ENCODE measurements at places on chromosomes 3 and 15.
A peak's percentile ranks its signal among the peaks of the same experiment; 100 is the strongest.

GRCh38 chr15:91589360-91589759 lies 264.1 kb upstream of the SLCO3A1 start:
- DNase-seq, result no peak

- no peak for DNase-seq
These were observed 39.9 kb upstream of the SKOR1 start for GRCh38 chr15:67785431-67785830.

DNA sequence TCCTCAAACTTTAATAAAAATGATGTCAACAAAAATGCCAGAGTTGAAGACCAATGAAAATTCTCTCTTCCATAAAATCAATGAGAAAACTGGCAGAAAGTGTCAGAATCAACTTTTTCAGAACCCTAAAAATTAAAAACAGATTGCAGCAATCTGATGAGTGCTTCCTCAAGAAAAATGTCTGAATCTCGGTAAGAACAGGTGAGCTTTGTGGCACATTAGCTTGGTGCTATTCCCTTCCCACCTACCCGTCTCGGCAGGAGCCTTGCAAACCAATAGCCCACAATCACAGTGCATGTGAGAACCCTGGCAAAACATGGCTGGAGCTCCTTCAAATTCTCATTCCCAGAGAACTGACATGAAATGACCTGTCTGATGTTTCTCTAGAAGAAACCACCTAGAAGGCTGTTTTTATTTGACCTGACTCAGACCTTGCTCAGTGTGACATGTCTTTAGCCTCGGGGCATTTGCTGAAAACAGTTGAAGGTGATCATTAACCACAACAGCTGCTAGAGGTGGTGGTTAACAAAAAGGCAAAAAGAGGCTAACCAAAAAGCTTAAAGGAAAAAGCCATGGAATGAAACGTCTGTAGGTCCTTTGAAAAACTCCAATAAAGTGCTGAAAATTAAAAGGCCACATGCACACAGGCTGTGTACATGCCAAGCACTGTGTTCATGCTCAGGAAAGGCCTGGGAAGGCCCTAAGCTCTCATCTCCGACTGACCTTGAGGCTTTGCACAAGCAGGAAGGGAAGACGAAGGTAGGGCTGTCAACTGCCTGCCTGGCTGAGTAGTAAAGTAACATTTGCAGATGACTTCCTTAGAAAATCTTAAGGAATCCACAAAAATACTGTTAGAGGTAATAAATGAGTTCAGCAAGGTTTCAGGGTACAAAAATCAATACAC lies 253.0 kb upstream of the NSMCE3 start:
- DNase-seq, result no peak

GRCh38 chr15:69755551-69756310 lies 303.1 kb downstream of the RPLP1 start:
- DNase-seq, result no peak

DNA sequence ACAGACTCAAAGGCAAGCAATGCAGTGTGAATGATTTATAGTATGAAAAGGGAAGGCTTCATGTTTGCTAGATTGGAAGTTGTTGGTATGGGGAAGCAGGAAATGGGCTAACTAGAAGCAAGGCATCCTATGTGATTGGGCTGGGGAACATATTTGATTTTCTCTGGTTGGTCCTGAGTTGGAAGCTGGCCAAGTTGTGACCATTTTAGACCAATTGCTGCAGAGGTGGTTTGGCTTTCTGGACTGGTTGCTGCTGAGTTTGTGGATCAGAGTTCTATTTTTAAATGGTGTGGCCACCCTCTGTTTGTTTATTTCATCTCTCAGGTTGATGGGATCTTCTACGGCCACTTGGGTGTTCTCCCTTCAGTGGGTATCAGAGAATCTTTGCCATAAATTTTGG lies 39.7 kb downstream of the NUDT16 start:
- DNase-seq, result no peak

DNA sequence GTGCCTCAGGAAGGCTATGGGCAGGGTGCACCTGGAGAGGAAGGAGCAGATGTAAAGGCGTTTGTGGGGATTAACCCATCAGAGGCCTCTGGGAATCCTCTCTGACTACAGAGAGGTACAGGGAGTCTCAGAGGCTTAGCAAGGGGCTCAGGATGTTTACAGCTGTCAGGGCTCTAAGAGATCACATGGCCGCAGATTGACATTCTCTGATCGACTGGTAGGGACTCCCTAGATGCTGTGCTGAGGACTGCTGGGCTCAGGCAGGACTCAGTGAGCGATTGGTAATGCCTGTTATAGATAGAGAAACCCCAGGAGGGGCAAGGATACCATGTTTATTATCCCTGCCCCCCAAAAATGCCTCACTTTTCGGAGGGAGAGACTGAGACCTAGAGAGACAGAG lies 103.5 kb downstream of the CORO2B start:
- DNase-seq, result peak; percentile 98

DNA sequence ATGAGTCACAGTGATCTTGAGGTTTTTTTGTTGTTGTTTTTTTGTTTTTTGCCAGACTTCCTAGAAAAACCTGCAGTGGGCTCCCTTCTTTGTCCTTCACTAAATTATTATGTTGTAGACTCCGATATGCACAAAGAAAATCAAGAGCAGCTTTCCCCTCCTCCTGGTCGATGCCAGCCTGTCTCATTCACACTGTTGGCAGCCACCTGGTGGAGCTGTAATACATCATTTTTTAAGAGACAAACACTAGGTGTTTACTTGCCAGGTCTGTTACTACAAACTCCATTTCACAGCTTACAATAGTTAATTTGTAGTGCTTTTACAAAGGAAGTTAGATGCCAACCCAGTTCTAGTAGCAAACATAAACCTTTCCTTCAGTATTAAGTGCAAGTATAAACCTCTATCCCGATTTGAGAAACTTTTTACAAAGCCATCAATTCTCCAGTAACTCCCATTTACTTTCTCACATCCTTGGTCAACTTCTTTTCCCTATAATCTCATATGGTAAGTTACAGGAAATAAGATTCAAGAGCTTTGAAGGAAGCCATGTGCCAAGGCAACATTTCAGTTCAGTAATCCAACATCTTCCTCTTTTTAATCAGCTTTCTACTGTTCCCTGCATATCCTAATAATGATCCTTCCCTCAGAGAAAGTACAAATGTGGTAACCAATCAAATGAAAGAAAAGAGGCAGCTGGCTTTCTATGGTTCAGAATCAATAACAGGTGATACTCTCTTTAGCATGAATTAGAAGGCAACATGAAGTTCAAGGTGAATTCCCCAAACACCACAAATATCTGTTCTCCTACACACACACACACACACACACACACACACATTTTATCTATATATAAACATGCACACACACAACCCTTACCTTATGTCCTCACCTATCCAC lies 14.0 kb downstream of the AAGAB start:
- DNase-seq, result no peak

GRCh38 chr3:64651303-64651702 lies 36.5 kb downstream of the ADAMTS9 start:
- no peak for DNase-seq

GRCh38 chr3:11323813-11324212 lies 51.6 kb downstream of the ATG7 start:
- no peak for DNase-seq

DNA sequence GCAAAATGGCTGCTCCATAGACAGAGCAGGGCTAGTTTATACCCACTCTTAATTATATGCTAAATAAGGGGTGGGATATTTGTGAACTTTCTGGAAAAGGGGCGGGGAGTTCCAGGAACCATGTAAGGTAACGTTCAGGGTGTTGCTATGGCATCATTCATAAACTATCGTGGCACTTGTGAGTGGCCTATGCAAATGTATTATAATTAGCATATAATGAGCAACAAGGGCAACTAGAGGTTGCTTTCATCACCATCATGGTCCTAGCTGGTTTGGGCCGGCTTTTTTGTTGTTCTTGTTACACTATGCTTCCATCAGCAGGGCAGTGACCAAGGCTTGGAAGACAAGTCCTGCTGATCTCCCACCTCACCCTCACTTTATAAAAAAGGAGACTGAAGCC lies 43.2 kb upstream of the FGD5 start:
- DNase-seq, result no peak

GRCh38 chr15:52224211-52224610 lies 33.0 kb upstream of the GNB5 start:
- DNase-seq, result no peak

- no peak for DNase-seq
These were observed 50.1 kb downstream of the TLE3 start for GRCh38 chr15:70047386-70048197.

DNA sequence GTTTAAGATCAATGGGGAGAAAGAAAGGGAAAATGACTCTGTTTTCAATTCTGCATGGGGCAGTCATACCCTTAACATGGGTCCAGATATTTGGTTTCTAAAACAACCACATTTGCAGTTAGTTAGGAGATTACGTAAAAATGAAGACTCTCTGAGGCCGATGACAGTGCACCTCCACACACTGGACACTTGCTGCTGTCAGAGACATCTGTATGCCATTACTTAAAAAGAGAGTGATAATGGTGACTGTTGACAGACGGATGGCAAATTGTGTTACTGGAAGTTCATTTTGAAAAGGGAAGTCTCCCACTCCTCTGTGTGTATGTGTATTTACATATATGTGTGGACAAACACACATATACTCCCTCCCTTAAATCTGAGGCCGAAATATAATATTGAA lies 304.5 kb upstream of the SEMA6D start:
- no peak for DNase-seq

GRCh38 chr3:34808287-34808686 lies 831.0 kb upstream of the ARPP21 start:
- no peak for DNase-seq
